ENCODE measurements at places on chromosomes 1 and 21.

GRCh38 chr1:210770396-210770984 lies 363.5 kb downstream of the KCNH1 start:
- no peak for DNase-seq

DNA sequence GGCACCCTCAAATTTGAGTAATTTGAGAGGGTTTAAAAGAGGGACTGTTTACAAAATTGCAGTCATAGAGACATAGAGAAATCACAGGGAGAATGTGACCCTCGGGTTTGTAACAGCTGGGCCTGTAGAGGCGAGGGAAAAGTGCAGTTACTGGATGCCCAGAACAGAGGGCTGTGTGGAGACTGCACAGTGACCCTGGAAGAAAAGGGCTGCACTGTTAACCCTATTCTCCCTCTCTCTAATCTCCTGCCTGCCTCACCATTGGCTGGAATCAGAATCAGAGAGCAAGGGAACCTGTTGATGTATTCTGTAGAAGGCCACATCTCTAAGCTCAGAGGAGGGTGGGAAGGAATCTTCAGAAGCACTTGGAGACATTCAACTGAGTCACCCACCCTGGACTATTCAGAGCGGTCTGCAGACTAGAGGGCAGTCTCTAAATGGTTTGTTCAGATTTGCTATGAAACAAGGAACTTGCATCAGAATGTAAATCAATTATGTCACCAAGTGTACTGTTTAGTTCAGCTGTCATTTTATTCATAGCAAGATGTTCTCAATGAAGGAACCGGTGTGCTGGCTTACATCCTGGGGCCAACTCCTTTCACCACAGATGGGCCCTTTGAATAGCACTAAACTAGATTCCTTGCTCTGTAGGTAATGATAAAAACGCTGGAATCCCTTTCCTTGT lies 132.2 kb upstream of the HOOK1 start:
- DNase-seq = no peak

- no peak for DNase-seq
Observed at GRCh38 chr1:39692152-39693074, 1.2 kb upstream of the HPCAL4 start.

DNA sequence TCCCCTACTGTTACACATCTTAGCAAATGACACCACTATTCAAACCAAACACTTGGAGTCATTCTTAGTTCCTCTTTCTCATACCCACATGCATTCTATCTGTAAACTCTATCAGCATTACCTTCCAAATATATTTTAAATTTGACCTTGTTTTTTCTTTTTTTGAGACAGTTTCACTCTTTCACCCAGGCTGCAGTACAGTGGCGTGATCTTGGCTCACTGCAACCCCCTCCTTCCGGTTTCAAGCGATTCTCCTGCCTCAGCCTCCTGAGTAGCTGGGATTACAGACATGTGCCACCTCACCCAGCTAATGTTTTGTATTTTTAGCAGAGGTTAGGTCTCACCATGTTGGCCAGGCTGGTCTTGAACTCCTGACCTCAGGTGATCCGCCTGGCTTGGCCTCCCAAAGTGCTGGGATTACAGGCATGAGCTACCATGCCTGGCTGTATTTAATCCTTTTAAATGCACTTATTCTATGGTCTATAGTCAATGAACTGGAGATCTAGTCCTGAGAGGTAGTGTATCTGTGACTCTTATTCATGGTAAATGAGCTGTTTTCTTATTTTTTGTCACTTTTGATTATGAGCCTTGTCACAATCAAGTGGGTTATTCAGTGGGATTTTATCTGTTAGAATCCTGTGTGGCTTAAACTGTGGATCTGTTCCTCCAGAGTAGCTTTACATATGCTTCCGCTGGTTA lies 73.1 kb downstream of the GATAD2B start:
- no peak for DNase-seq

DNA sequence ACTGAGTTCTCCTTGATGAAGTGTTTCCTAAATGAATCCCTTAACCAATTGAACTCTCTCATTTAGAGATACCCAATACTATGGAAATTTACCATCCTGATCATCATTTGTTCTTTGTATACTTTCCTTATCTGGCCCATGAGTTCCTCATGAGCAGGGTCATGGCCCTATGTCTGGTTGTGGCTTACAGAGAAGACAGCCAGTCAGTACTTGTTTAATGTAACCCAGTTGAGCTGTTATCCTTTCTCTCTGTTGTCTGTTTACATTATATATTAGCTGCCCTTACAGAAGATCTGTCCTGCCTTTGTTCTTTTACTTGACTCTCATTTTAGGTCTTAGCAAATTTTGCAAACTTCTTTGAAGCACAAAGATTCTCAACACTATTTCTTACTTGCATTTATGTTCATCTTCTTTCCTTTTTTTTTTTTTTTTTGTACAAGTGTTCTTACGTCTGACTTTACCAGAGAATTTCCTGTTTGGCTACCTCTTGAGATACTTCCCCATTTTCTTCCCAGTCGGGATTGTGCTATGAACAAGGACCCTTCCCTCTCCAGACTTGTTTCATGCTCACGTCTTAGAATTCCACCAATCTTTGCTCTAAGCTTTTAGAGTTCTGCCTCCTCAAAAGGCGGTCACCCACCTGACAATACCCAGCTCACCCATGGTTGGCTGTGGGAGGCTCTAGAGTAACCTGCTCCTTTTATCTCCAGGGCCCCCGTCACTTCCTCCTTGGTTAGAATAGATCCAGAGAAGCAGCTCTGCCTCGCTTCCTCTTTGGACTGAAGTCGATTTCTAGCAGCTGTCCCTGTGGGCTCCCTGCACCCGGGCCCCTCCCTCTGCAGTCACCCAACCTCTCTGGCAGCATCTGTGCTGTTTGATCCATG lies 53.6 kb upstream of the RUNX1 start:
- DNase-seq = no peak

GRCh38 chr1:11068600-11069473 lies 9.0 kb upstream of the SRM start:
- no peak for DNase-seq

- no peak for DNase-seq
Observed at GRCh38 chr21:35014302-35015041, 34.6 kb downstream of the RUNX1 start.

GRCh38 chr1:37294529-37294928 lies 179.9 kb upstream of the ZC3H12A start:
- DNase-seq = no peak

DNA sequence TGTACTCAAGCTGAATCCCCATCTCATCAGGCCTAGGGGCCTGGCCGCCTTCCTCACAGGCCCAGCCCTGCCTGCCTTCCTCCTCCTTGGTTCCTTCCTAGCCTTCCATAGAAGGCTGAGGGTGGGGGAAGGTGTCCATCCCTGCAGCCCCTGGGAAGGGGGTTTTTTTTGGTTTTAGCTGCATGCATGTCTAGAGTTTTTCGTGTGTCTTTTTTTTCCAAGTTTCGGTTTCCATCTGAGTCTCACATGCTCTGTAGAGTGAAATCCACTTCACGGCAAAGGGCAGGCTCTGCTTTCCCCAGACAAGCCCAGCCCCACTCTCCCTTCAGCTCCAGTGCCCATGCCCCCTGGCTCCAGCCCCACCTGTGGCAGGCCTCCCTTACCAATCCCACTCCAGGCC lies 32.1 kb downstream of the GRHL3 start:
- no peak for DNase-seq

GRCh38 chr1:25800703-25801377 lies 847 bp downstream of the SELENON start:
- no peak for DNase-seq

DNA sequence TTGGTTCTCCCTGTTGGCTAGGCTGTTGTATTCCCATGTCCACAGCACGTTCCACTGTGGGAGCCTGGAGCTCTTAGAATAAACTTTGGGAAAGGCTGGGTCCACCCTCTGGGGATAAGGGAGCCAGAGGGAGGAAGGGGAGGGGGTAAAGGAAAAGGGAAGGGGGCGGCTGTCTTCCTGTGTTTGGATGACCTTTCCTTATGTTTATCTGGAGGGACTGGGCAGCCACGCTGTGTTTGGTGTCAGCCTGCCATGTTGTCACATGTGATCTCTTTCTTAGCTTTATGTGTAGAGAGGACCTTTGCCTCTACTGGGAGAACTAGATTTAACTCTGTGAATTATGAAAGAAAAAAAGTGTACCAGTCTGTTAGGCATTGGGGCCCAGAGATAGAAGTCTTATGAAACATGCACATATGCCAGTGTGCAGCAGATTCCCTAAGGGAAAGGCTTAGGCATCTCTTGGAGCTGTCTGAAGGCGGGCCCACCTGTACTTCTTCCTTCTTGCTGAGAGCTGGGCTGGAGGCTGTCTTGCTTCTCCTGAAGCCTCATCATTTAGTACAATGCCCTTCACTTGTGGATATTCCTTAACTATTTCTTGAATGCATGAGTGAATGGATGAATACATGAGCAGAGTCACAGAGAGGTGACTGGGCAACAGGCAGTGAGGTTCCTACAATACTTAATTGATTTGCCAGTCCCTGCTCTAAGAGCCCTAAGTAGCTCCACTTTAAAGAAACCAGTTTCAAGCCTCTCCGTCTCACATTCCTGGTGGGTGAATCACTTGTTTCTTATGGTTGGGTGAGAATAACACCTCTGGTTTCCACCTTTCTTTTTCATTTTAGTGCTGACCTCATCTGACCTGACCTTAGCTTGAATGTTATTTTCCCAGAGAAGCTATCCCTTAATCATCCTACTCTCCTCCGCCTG lies 62.5 kb upstream of the ARHGAP29 start:
- DNase-seq = no peak

DNA sequence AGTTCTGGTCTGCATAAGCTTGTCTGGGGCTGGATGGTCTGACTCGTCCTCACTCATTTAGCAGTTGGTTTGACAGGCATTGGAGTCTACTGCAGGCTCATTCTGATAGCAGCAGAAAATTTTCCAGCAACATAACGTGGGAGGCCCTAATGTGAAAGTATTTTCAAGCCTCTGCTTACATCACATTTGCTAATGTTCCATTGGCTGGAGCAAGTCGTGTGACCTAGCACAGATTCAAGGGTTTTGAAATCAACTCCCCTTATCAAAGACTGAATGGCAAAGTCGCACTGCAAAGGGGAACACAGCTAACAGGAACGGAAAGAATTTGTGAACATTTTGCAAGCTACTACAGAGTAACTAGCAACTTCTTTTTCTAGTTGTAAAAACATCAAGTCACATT lies 2.3 kb upstream of the USH2A start:
- DNase-seq = no peak

Data from NCI-H345 (cell line).